Skin of body (tissue), 3 donors: ENCODE measurements at places on chromosomes 5 and 9.
A peak's percentile ranks its signal among the peaks of the same experiment; 100 is the strongest.

DNA sequence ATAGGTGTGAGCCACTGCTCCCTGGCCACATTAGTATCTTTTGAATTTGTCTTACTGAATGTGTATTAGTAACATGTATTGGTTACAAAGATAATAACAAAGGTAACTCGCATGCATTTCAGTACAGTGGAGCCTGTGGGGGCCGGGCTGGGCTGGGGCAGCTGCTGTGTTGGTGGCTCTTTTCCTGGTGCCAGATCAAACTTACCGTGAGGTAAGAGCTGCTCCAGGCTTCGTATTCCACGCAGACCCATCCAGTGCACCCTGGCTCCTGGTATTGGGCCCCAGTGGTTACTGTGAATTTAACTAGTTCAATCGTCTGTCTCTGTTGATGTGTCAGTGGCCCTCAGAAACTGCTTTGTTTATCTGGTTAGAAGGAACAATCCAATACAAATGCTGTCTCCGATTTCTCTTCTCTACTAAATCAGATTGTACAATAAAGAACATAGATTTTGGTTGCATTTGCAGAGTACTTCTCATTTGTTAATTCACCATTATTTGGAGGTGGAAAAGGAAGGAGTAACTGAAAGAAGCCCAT is 15.6 kb downstream of the PRRC2B start:
- DNase-seq = no peak

DNA sequence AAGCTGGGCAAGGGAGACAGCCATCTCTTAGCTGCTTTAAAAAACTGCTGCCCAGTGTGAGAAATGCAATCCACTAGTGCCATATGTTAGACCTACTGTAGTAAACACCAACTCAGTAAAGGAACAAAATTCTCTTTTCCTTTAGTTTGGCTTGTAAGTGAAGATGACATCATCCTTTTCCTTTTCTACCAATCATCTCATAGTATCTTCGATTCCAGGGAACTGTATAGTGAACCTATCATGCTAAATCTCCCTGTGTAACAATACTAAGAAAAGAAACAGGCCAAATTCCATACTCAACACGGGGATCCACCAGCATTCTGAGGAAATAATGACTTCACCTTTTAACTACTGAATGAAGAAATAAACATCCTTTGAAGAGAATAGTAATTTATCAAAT is 100.1 kb downstream of the RAPGEF6 start:
- no peak for DNase-seq

DNA sequence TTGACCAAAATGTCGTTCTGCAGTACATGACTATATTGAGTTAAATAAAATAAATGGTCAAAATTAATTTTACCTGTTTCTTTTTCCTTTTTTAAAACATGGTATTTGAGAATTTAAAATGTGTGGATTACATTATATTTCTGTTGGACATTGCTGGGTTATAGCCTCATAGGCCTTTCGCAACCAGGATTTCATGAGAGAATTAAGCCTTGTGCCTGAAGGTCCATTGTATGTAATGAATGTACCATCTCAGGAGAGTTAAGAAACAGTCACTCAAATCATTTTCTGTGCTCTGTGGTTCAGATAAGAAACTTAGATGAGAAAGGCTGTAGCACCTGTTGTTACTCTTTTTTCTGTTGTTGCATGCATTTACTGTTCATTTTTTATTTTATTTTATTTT is 103.5 kb downstream of the ANGPTL2 start:
- no peak for DNase-seq

DNA sequence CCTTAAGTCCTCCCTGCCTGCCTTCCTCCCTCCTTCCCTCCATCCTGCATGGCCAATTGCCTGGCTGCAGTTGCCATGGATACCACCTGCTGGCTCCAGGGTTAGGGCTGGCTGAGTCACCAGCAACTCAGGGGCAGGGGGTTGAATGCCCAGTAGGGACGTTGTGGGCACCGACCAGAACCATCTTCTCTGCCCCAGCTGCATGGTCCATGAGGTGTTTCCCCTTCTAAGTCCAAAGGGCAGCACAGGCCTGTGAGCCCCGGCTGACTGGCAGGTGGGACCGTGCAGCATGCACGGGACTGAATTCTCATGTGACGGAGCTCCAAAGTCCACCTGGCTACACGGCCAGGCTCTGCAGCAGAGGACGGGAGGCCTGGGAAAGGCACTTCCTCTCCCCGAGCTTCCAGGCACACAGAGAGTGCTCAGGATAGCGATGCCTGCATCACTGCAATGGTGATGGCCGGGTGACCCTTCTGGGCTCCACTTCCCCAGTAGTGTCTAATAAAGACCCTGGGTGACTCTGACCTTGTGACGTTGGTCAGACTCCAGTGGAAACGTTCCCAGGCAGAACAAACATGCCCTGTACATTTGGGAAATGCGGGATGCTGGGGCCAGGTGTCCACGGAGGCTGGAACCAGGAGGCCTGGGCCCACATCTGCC is 5.7 kb downstream of the ASS1 start:
- no peak for DNase-seq

DNA sequence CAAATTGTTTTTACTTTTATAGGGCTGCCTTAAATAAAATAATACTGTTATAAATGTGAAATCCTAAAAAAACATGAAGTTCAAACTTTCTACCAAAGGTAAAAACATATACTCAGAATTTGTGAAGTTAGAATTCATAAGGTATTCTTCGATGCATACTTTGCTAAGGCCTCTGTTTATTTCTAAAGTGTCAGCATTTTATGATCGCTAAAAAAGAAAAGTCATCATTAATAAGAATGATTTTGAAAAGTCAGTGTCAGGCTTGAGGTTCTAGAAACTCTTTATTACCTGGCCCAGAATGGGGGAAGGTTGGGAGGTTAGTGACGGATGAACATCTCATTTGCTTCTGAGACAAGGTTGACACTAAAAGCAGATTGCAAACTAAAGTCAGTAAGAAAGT is 26.2 kb upstream of the NADK2 start:
- DNase-seq = no peak

GRCh38 chr5:120236360-120236759 is 227.7 kb upstream of the PRR16 start:
- DNase-seq = no peak

DNA sequence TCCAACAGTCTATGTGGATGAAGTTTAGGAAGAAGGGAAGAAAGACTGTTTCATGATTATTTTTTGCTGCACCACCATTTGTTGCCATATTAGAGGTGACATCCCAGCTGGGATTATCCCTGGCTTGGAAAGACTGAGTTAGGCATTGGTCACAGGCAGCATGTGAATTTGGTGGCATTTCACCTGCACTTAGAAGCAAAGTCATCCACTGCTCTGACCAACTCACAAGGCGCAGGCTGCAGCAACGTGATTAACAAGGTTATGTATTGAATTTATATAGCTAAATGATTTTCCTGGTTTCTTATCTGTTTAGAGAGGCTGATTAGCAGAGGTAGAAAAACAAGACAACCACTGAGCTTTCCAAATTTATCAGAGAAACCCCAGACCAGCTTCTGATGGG is 2.7 kb downstream of the FYB1 start:
- no peak for DNase-seq

DNA sequence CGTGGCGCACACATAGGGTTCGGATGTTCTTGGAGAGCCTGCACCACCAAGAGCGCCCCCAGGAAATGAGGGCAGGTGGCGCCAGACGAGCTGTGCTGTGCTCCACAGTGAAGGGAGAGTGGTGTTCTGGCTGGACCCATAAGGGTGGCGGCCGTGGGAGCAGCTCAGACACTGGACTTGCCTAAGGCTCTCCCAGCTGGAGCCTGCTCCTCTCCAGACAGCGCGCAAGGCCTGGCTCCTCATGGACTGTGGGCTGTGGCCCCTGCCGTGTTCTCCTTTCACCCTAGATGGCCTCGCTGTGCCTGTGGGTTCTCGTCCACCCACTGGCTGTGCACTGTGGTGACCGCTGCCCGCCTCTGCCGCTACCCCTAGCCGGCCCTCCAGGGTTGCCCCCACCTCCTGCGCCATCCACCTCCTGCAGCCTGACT is 92.9 kb downstream of the EHMT1 start:
- no peak for DNase-seq

- DNase-seq = peak; percentile 0
These were observed 264.4 kb downstream of the HTR1A start for GRCh38 chr5:63697811-63698210.

GRCh38 chr5:160442824-160443431 is 21.3 kb downstream of the PTTG1 start:
- no peak for DNase-seq

DNA sequence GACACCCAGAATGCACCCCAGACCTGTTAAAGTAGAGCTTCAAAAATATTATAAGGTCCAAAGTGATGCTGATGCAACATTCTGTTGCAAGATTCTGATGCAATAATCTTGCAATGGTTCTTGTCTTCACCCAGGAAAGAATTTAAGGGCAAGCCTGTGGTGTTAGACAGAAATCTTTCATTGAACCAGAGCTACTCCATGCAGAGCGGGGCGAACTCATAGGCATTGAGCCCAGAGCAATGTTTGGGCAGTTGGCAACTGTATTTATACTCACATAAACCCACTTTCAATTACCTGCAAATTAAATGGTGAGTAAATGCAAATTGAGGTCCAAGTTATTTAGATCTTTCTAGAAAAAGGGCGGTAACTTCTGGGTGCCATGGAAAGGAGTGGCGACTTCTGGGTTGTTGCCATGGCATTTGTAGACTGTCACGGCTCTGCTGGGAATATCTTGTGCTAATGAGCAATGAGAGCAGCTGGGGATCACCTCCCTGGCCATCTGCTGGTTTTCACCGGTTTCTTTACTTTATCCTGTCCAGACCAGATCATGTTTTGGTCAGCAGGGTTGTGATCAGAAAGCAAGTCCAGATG is 163.4 kb downstream of the ICE1 start:
- no peak for DNase-seq

GRCh38 chr5:90000351-90000750 is 409.2 kb downstream of the CETN3 start:
- no peak for DNase-seq

- DNase-seq = no peak
These were observed 63.0 kb upstream of the TAF11L2 start for GRCh38 chr5:17434982-17435381.

GRCh38 chr9:134871697-134872340 is 8.8 kb upstream of the FCN2 start:
- DNase-seq = peak; percentile 34

GRCh38 chr5:148899993-148900392 is 73.6 kb downstream of the ADRB2 start:
- DNase-seq = no peak

GRCh38 chr5:119355244-119355638 is 578 bp upstream of the TNFAIP8 start:
- DNase-seq = no peak

GRCh38 chr5:55484531-55484930 is 50.2 kb downstream of the PLPP1 start:
- no peak for DNase-seq

DNA sequence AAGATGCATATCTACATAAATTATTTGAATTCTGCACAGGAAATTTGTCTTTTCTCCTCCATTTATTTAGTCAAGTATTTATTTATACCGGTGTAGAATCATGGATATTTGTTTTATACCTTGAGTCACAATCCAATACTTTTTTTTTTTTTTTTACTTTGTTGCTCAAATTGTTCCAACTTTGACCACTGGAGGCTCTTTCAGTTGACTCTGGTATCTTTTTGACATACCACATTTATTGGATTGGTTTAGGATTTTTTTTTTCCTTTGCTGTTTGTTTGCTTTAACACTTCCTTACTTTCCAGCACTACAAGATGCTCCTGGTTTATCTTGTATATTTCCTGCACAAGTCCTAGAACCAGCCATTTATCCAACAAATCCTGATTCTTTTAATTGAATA is 543.1 kb upstream of the RIOK2 start:
- DNase-seq = no peak

DNA sequence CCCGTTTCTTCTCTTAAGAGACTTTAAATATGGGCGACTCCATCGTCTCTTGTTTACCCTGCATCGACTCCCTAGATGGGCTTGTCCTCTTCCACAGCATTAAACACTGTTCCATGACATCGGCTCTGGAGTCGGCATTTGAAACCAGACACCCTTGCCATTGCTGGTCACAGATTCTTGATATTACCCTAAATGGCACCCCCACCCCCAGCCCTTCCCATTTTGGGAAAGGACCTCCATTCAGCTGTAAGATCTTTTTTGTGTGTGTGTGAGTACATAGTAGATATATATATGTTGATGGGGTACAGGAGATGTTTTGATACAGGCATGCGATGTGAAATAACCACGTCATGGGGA is 51.1 kb upstream of the SH3PXD2B start:
- no peak for DNase-seq

GRCh38 chr9:136587145-136587943 is 41.5 kb upstream of the NOTCH1 start:
- peak; percentile 67 for DNase-seq

DNA sequence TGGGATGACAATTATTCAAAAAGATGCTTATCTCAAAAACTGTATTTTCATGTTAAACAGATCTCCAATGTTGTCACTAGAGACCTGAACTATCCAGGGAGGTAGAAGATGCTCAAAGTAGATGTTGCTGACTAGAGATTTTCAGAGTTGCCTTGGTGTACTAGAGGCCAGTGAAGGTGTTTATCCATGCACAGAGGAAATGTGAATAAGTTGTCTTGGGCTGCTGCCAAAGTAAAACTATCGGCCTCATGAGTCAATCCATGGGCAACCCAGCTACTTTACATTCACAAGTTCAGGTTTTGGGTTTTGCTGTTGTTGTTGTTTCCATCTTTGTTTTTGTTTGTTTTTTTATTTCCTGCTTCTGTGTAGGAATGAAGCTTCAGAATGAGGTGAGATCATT is 141.1 kb upstream of the RANBP3L start:
- no peak for DNase-seq

DNA sequence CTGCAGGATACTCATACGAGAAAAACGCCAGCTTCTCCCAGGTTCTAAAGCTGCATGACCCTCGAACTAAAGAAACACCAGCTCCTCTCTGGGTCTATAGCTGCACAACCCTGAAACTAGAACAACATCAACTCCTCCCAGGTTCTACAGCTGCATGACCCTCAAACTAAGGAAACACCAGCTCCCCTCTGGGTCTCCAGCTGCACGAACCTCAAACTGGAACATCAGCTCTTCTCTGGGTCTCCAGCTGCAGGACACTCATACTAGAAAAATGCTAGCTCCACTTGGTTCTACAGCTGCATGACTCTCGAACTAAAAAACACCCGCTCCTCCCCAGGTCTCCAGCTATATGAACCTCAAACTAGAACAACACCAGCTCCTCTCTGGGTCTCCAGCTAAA is 811.1 kb downstream of the CDH9 start:
- DNase-seq = no peak

GRCh38 chr9:36345103-36345846 is 54.8 kb downstream of the RNF38 start:
- DNase-seq = no peak

- DNase-seq = no peak
These were observed 339.6 kb downstream of the TRIM36 start for GRCh38 chr5:114830114-114830513.
